T-helper 2 cell (primary cell): ENCODE measurements at places on chromosomes 7 and 10.

DNA sequence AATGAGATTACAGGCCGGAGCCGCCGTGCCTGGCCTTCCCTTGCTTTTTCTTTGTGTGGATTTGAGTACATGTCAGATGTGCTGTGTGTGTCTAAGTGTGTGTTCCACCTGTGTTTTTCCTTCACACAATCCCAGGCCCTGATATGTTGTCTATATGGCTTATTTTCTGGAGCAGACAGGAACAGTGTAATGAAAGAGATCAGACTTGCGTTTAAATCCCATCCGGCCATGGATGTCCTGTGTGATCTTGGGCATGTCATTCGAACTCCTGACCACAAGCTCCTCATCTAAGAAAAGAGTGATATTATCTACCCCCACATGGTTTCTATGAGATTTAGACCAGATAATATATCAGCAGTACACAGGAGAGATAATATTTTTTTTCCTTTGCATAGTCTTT lies 37.2 kb downstream of the APBB1IP start:
- DNase-seq, result no peak

DNA sequence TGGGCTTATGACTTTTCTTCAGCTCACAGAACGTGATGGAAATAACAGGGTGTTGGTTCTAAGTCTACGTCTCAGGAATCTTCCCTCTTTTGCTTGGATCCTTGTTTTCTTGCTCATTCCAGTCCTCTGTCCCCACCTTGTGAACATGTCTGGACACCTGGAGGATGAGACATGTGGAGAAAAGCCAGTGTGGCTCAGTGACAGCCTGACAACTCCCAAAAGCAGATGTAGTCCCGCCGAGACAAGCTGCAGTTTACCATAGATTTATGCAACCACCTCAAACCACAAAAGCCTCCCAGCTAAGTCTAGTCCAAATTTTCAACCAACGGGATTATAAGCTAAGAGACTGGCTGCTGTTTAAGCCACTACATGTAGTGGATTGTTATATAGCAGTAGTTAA lies 476.1 kb downstream of the SH2D4B start:
- no peak for DNase-seq

GRCh38 chr10:124731551-124731950 lies 12.6 kb downstream of the FAM53B start:
- no peak for DNase-seq

- no peak for DNase-seq
Measured at GRCh38 chr7:128172151-128172550, 68.9 kb upstream of the LEP start.

DNA sequence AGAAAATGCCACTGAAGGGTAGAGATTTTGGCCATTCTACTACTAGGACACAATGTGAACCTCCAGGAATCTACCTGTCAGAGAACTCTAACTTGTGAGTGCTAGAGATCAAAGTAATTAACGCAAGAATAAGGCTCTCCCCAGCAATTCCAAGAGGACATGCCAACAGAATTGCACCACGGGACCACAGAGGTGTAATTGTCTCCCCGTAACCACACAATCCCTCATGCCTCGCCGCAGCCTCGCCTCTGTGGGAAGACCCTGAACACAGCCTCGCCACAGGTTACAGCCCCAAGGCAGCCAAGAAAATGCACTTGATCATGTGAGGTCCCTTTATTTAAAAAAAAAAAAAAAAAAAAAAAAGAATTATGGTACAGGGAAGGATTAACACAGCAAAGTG lies 29.5 kb downstream of the CDCA7L start:
- no peak for DNase-seq

- DNase-seq, result no peak
Measured at GRCh38 chr7:147412782-147413556, 1177.6 kb upstream of the C7orf33 start.

GRCh38 chr10:110429301-110429700 lies 68.4 kb upstream of the DUSP5 start:
- DNase-seq, result no peak

DNA sequence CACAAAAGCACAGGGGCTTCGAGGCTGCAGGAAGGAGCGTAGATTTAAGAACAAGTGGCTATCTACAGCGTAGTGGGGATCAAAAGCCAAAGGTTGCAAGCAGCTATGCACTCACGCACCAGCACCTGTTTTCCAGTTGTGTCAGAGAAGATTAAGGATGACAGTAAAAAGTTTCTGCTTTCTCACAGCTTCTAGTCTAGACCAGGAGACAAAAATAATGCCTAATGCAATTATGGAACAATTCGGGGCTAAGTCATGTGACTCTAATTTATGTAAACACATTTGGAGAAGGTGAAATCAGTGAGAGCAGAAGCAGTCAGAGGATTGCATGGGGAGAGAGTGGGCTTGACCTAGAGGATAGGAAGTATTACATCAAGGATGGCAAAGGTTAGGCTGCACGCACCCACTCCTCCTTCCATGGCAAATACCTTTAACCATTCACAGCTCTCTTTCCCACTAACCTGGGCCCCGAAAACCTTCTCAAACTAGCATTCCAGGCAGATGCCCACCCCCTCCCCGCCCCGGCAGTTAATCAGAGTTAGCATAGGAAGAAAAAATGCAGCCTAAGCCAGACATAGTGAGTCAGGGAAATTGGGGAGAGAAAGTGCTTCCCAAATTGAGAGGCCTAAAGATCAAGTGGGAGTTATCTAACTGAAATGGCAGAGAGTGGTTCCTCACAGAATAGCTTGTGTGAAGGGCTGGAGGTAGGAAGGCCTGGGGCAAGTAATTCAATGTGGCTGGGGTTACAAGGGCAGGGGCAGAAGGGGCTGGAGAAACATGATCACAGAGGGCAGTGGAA lies 48.2 kb upstream of the GPAM start:
- DNase-seq, result no peak

GRCh38 chr7:143283381-143283780 lies 1.4 kb upstream of the TMEM139 start:
- DNase-seq, result no peak

DNA sequence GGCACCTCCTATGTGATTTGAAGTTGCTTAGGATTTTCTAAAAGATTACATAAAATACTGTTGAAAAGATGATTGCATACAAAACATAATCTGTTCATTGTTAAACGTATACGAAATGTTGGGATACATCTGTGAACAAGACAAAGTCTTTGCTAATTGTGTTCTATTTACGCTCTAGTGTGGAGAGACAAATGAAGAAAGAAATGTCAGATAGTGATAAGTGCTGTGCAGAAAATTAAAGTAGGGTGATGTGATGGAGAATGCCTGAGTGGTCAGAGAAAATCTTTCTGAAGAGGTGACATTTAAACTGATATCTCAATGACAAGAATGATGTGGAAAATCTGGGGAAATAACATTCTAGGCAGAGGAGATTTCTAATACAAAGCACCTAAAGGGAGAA lies 13.4 kb upstream of the ZRANB1 start:
- DNase-seq, result no peak

DNA sequence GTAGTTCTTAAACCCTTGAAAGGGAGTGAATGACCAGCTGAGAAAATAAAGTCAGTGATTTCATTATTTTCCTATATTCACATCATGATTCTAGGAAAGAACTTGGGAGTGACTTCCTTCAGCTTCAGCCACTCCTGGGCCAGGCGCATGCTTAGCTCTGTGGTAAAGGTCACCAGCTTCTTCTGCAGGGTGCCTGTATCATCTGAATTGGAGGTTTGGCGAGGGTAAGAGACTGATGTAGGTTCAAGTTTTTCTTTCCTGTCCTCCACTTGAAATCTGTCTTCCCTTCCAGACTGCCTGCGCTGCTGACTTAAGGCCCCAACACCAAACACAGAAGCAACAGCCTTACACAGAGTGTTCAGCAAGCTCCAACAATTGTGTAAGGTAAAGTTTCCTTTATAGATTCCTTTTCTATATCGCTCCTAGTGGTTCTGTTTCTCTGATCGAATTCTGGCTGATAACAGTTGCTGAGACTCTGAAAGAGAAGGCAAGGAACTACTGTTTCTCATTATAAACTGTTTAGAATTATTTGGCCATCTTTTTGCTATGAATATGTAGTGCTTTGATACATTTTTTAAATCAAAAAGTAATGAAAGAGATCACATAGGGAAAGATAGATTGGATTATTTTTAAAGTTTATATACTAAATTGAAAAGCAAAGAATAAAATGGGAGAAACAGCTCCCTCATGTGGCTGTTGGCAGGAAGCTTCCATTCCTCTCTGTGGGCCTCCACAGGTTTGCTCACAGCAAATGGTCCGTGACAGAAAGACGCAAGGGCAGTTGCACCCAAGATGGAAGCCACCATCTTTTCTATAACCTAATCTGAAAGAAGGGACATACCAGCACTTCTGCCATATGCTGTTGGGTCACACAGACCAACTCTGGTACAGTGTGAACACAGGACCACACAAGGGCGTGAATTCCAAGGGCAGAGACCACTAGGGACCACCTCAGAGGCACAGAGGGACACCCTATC lies 14.0 kb downstream of the GATAD1 start:
- no peak for DNase-seq

DNA sequence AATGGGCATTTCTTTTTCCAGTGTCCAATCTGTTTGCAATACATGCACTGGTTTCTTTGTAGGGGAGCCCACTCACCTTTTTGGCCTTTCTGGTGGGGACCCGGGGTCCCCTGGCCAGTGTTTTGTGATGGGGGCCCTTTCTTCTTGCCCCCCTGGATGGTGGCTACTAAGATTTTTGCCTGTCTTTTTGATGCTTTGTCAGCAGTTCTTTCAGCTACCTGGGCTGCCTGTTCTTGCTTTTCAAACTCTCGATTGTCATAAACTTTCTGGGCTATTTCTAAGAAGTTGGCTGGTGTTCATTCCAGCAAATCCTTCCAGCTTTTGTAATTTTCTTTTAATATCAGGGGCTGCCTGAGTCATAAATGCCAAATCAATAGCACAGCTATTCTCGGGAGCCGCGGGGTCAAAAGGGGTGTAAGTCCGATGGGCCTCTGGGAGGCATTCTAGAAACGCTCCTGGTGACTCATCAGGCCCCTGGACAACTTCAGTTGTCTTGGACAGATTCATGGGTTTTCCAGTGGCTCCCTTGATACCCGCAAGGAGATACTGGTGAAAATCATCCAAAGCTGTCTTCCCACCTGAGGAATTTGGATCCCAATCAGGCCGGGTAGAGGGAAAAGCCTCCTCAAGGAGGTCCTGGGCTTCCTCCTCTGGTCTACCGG lies 79.0 kb downstream of the PRR15 start:
- no peak for DNase-seq

DNA sequence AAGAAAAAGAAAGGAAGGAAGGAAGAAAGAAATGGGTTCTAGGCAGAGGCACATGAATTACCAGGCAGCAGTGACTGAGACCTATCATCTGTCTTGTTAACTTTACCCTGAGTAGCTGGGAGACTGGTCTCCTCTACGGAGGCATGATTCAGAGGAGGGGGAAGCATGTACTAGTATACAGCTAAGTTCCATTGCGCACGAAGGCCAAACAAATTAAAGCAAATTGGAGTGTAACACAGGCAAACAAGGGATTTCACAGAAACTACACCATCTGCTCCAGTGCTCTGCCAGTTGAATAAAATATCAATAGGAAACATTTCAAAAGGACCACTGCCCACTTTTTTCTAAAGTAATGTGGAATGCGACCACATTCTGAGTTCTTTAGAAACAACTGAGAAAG lies 65.9 kb upstream of the RSU1 start:
- no peak for DNase-seq

DNA sequence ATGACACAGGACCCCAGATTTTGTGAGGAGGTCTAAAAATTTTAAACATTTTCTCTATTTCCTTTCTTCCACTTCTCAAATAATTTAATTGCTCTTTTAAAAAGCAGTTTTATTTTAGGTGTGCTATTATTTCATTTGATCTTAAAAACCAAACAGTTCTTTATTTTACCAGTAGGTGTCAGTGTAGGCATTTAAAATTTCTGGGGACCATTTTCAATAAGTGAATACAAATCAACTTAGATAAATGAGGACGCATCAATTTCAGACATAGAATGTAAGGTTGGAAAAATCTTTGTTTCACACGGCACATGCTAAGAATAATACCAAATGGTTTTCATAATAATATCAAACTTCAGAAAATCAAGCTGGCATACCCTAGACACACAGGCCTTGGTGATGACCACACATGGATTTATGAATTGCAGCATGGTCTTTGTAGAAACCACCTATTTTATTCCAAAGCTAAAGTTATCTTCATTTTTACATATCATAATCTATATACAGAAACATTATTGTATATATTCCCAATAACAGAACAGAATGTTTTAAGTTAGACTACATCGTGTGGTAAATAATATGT lies 127.6 kb upstream of the SLC26A5 start:
- DNase-seq, result no peak

DNA sequence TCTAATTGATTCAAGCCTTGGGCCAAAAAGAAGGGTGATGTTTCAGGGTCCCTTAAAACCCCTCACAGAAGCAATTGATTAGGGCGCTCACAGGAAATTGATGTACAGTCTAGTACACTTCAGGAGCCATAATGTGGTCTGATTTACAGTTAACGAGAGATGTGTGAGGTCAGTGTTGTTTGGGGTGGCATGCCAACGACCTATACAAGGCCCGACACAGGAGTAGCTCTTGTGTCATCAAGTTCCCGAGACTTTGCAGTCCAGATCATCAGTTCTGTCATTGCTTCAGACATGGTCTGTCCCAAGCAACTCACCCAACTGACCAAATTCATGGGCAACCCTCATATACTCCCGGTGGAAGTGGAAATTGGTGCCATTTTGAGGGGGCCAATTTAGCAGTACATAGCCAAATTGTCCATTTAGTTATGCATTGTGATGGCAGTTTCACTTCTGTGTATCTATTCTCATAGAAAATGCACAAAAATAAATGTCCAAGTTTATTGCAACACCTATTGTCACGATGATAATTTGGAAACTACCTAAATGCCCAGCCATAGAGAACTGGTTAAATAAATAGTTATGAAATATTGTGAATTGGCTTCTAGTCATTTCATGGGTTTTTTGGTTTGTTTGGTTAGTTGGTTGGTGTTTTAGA lies 18.0 kb upstream of the ARID5B start:
- no peak for DNase-seq

GRCh38 chr10:110914431-110914830 lies 4.5 kb downstream of the BBIP1 start:
- no peak for DNase-seq

- no peak for DNase-seq
Measured at GRCh38 chr7:147775516-147776284, 814.9 kb upstream of the C7orf33 start.

DNA sequence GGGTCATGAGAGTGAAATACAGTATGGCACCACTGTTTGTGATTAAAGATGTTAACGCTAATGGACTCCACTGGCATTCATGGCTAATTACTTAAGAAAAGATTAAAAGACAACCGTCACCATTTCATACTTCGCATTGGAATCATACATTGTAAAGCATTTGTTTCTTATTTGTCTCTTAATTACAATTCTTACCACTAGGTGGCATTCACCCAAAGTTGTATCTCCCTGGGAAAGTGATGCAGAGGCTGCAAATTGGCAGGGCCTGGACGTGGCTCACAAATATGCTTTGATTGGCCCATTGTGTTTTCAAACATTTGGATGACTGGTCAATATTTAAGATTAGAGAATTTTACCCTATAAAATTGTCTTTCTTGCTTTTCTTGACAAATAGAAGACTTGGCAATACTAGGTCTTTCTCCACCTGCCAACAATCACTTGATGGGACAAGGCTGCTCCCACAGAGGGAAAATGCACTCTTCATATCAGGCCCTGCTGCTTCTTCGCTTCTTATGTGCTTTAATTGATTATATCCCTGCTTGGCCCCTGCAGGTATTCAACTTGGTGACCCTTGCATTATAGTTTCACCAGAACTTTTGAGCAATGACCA lies 72.1 kb upstream of the STARD3NL start:
- no peak for DNase-seq

GRCh38 chr10:124075231-124075955 lies 18.0 kb downstream of the CHST15 start:
- no peak for DNase-seq

- no peak for DNase-seq
Measured at GRCh38 chr10:102102421-102102820, 17.7 kb downstream of the LDB1 start.
